ENCODE measurements at places on chromosomes 16 and 17.

DNA sequence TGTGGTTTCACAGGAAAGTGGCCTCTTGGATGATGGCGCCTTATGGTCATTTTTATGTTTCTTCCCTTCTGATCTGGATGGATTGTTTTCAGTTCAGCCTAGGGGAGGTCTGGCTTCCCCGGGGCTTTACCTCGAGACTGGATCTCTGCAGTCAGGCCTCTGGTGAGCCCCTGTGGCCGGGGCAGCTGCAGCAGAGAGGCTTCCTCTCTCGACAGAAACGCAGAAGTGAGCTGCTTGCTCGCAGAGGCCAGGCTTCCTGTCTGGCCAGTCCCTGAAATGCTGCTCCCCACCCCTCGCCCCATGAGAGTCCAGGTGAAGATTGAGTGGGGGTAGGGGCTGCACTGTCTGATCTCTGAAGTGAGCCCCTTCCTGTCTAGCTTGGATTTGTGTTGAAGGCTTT, 44.0 kb downstream of the PLCG2 start:
- H3K4me1 ChIP-seq, result no peaks in the 10 kb centered on the region
- ATAC-seq, result no peak
- H3K36me3 ChIP-seq, result no peaks in the 10 kb centered on the region
- no peak overlapping the region for H3K27ac ChIP-seq

DNA sequence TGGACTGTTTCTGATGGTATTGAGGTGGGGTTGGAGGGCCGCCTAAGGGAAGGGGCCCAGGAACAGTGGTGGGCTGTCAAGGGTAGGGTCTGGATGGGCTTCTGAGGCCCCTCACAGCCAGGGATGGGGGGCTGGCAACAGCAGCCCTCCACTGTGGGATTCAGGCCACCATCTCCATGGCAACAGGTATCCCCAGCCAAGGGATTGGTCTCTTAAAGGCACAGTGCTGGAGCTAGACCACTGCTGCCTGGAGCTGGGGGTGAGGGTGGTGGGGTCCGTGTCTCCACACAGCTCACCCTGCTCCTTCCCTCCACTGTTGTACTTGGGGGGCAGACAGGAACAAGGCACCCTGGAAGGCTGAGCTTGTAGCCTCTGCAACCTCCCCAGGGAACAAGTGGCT, 41.8 kb downstream of the PSME3IP1 start:
- no peak overlapping the region for H3K4me3 ChIP-seq
- peaks cover 15% of the 10 kb centered on the region for H3K4me1 ChIP-seq
- no peaks in the 10 kb centered on the region for H3K36me3 ChIP-seq
- H3K27ac ChIP-seq, result peak overlapping the region; percentile 65
- no peak for ATAC-seq

- ATAC-seq, result no peak
- H3K27me3 ChIP-seq, result no peaks in the 10 kb centered on the region
- H3K36me3 ChIP-seq, result no peaks in the 10 kb centered on the region
- H3K27ac ChIP-seq, result no peak overlapping the region
- H3K4me1 ChIP-seq, result no peaks in the 10 kb centered on the region
Measured at GRCh38 chr16:12329246-12329995, 352.9 kb downstream of the SNX29 start.

DNA sequence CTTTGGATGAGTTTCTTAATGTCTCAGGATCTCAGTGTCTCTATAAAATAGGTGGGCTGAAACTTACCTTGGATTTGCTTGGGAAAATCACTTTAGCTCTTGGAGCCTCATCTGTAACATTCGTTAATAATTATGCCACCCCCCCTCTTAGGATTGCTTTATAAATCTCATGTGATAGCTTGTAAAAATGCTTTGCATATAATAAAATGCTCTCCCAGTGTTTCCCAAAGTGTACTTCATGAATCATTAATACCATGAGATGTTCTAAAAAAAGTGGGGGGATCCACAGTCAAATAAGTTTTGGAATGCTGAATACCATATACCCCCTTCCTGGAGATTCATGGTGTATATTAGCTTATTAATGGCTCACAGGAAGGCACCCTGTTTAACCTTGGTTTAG, 5.2 kb downstream of the KRT39 start:
- H3K27ac ChIP-seq, result no peak overlapping the region
- H3K4me1 ChIP-seq, result peaks cover 6% of the 10 kb centered on the region
- no peak overlapping the region for H3K4me3 ChIP-seq

GRCh38 chr17:6893382-6894205, 62.1 kb upstream of the TEKT1 start:
- H3K27me3 ChIP-seq, result peaks cover 33% of the 10 kb centered on the region
- H3K36me3 ChIP-seq, result no peaks in the 10 kb centered on the region
- ATAC-seq, result no peak
- no peaks in the 10 kb centered on the region for H3K4me1 ChIP-seq

DNA sequence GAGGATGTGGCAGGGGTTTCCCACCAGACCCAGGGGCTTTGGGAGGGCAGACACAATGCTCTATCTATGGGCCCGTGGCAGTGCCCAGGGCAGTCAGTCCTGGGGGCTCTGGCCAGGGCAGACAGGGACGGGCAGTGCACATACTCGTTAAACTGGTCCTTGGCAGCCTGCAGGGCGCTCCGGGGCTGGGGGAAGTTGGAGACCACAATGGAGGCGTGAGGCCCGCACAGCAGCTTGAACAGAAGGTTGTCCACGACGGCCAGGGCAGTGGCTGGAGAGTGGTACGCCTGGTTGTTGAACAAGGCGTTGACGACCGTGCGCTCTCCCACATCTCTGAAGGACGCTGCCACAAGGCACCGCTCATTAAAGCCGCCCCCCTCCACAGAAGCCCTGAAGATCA, 18.6 kb upstream of the RNPS1 start:
- H3K27ac ChIP-seq, result no peak overlapping the region
- no peak for ATAC-seq
- H3K4me1 ChIP-seq, result no peaks in the 10 kb centered on the region
- no peak overlapping the region for H3K4me3 ChIP-seq
- H3K27me3 ChIP-seq, result no peaks in the 10 kb centered on the region

- H3K27ac ChIP-seq, result no peak overlapping the region
- no peaks in the 10 kb centered on the region for H3K4me1 ChIP-seq
- no peak overlapping the region for H3K4me3 ChIP-seq
- no peak for ATAC-seq
Measured at GRCh38 chr17:62172492-62173291, 107.6 kb upstream of the MED13 start.

DNA sequence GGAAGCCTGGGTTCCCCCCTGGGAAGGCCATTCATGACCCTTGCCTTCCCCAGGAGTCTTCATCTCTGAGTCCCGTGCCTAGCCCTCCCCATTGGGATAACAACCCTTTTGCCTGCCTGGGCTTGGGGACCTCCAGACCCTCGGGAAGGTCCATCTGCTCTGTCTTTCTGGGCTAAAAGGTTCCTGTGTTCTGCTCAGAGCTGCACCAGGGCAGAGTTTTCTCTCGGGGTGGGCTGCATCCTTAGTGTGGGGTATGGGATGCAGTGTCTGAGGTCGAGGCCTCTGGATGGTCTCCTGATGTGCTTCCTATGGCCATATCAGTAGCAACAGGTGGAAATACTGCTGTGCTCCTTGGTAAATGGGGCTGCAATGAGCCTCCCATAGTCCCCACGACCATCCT, 22.9 kb upstream of the PLLP start:
- peaks cover 11% of the 10 kb centered on the region for H3K4me1 ChIP-seq
- no peak overlapping the region for H3K27ac ChIP-seq
- H3K36me3 ChIP-seq, result no peaks in the 10 kb centered on the region
- H3K4me3 ChIP-seq, result no peak overlapping the region

GRCh38 chr16:58243528-58244004, 45.7 kb upstream of the CSNK2A2 start:
- no peaks in the 10 kb centered on the region for H3K36me3 ChIP-seq
- H3K27ac ChIP-seq, result no peak overlapping the region

DNA sequence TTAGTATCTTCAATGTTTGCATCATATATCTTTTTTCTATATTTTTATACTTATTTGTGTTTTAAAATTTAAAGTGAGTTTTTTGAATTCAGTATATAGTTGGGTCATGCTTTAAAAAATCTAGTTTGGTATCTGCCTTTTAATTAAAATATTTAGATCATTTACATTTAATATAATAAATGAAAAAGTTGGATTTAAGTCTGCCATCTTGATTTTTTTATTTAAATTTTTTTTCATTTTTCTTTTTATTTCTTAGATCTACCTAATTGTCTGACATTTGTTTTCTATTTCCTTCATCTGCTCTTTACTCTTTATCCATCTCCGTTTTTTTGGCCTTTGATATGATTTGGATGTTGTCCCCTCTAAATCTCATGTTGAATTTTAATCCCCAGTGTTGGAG, 50.0 kb upstream of the N4BP1 start:
- H3K4me3 ChIP-seq, result no peak overlapping the region
- no peaks in the 10 kb centered on the region for H3K27me3 ChIP-seq
- ATAC-seq, result no peak
- no peaks in the 10 kb centered on the region for H3K36me3 ChIP-seq
- H3K4me1 ChIP-seq, result no peaks in the 10 kb centered on the region

DNA sequence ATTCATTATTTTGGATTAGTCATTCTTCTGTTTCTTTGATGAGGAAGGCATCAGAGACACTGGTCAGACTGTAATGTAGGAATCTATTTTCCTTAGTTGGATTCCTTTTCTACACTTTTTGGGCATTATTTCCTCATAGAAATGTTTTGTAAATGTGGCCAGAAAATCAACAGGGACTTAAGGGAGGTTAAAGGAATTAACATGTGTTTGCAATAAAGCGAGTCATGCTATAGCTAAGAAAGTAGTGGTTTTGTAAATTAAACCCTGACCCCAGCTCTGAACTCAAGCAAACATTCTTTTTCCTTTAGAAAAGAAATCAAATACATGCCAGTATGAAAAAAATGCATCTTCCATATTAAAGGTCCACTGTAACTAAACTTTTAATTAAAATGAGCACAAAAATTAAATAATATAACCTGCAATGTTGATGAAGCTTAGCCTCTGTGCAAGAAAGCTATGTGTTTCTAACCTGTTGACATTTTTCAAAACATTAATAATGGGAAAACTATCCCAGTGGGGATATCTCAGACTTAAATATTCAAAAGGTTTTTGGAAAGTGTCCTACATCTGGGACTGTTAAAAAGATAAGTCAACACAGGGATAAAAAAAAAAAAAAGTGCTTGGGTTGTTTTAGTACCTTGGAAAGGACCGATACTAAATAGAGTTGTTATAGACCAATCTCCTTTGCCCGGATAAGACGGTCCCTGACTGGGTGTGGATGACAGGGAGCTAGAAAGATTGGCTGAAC, 428.0 kb downstream of the CA10 start:
- H3K4me3 ChIP-seq, result no peak overlapping the region
- no peaks in the 10 kb centered on the region for H3K36me3 ChIP-seq
- H3K4me1 ChIP-seq, result no peaks in the 10 kb centered on the region
- no peak for ATAC-seq

- no peaks in the 10 kb centered on the region for H3K27me3 ChIP-seq
- no peaks in the 10 kb centered on the region for H3K36me3 ChIP-seq
- ATAC-seq, result no peak
- no peak overlapping the region for H3K27ac ChIP-seq
Measured at GRCh38 chr16:30914830-30915229, 8.5 kb upstream of the FBXL19 start.

DNA sequence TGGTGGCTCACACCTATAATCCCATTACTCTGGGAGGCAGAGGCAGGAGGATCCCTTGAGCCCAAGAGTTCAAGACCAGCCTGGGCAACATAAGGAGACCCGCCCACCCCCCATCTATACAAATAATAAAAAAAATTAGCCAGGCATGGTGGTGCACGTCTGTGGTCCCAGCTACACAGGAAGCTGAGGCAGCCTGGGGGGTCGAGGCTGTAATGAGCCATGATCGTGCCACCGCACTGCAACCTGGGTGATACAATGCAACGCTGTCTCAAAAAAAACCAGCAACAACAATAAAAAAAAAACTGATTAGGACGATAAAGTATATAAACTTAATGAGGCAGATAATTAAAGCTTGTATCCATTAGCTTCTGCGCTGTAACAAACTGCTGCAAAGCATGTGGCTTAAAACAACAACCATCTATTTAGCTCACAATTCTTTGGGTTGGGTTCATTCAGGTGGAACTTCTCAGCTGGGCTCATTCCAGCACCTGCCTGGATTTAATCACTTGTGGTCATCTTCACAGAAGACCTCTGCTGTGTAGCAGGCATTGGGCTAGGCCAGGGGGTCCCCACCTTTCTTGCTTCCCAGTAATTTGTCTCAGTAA, 45.8 kb downstream of the LCMT1 start:
- H3K4me3 ChIP-seq, result no peak overlapping the region
- H3K4me1 ChIP-seq, result peaks cover 7% of the 10 kb centered on the region
- no peaks in the 10 kb centered on the region for H3K27me3 ChIP-seq

DNA sequence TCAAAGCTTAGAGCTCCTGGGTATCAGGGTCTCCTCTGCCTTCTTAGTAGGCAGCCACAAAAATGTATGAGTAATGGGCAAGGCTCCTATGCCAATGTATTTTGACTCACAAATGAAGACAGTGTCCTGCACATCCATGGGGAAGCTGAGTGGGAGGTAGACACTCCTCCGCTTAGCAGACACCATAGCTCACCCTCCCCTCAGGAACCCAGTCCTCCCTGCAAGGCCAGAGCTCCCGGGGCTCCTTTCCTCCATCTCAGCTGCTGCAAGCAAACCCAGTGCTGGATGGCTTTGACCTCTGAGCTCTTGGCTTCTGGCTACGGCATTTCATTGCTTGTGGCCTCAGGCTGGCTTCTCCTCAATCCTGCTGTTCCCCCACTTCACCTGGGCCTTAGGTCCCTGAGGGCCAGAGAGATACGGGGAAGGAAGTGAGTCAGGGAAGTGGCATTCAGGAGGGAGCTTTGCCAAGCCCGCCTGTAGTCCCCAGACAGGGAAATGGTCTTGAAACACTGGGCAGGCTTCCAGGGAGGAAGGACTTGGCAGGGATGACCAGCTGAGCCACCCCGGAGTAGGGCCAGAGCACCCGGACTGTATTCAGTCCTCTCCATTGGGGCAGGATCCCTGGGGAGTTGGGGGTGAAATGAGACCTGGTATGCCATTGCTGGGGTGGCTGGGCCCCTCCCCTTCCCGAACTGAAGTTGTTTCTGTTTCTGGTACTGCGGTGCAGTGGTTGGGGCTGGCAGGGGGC, 4.5 kb downstream of the ABCC3 start:
- H3K36me3 ChIP-seq, result no peaks in the 10 kb centered on the region
- no peaks in the 10 kb centered on the region for H3K4me1 ChIP-seq
- ATAC-seq, result no peak
- H3K4me3 ChIP-seq, result no peak overlapping the region

- no peaks in the 10 kb centered on the region for H3K36me3 ChIP-seq
- H3K27ac ChIP-seq, result no peak overlapping the region
- no peak for ATAC-seq
- no peaks in the 10 kb centered on the region for H3K4me1 ChIP-seq
Measured at GRCh38 chr16:52634528-52634927, 87.6 kb upstream of the TOX3 start.

DNA sequence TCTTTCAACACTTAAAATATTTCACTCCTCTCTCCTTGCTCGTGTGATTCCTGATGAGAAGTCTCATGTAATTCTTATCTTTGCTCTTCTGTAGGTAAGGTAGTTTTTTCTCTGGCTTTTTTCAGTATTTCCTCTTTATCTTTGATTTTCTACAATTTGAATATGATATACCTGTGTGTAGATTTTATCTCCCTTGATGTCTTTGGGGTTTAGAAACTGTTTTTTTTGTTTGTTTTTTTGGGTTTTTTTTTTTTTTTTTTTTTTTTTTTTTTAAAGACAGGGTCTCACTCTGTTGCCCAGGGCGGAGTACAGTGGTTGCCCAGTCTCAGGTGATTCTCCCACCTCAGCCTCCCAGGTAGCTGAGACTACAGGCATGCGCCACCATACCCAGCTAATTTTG, 26.6 kb downstream of the MOSMO start:
- ATAC-seq, result no peak
- peaks cover 17% of the 10 kb centered on the region for H3K4me1 ChIP-seq
- H3K27me3 ChIP-seq, result no peaks in the 10 kb centered on the region
- H3K4me3 ChIP-seq, result peak overlapping the region; percentile 7
- no peak overlapping the region for H3K27ac ChIP-seq

GRCh38 chr17:13721705-13722104, 120.0 kb upstream of the HS3ST3A1 start:
- H3K36me3 ChIP-seq, result no peaks in the 10 kb centered on the region
- no peak overlapping the region for H3K4me3 ChIP-seq

Data from activated T-helper 17 cell treated with anti-CD3 and anti-CD28 coated beads, Interleukin-2, amount 50 U/mL, for 72 hours (primary cell).